AG10803 (cell line): ENCODE measurements at places on chromosomes 1 and 21.

GRCh38 chr1:160499631-160500030 is 23.4 kb downstream of the SLAMF6 start:
- DNase-seq = no peak

- DNase-seq = no peak
These were observed 496.7 kb downstream of the MATN1 start for GRCh38 chr1:30226648-30227047.

DNA sequence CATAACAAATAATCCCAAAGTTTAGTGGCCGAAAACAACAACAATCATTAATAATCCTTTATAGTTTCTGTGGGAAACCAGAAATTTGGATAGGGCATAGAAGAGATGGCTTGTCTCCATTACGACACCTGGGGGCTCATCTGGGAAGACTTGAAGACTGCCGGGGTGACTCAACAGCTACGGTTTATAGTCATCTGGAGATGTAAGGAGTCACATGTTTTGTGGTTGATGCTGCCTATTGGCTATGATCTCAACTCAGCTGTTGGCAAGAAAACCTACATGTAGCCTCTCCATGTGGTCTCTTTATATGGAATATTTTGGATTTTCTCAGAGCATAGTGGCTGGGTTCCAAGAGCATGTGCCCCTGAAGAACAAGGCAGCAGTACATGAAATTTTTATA is 29.3 kb upstream of the TSPAN2 start:
- peak; percentile 71 for DNase-seq

DNA sequence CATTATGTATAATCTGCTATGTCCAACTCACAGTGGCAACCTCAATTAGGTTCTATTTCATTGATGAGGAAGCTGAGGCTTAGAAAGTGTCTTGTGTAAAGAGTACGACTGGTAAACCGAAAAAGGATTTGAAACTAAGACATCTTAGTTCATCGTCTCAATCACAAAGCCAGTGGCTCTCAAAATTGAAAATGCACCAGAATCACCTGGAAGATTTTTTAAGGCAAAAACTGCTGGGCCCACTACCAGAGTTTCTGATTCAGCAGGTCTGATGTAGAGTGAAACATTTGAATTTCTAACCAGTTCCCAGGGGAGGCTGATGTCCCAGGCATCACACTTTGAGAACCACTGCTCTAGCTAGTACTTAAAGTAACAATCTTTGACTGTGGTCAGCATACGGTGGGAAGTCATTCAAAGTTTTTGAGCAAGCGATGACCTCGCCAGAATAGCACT is 5.2 kb upstream of the LRRC53 start:
- no peak for DNase-seq

DNA sequence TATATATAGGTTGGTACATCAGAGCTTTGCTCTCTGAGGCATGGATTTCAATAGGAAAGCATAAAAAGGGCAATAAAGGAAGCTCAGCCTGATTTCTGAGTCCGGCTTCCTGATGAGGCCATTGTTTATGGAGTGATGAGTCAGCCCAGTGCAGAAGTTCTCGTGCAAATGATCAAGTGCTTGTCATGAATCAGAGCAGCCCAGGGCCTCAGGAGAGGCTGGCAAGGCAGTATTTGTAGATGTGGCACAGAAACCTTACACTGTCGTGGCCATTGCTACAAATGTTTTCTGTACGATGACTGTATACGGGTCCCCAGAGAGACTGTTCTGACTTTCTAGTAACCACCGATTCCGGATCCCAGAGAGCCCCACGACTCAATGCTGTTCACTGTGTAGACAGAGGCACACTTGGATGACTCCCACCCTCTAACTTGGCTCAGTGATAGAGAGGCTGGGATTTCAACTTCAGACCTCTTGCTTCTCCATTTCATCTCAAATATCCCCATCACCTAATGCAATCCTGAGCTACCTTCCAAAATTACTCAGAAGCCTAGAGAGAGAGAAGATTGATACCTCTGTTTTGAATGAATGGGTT is 26.8 kb downstream of the UMODL1 start:
- peak; percentile 97 for DNase-seq
